ENCODE measurements at places on chromosomes 5 and 9.

GRCh38 chr5:53364061-53364460 lies 116.4 kb upstream of the FST start:
- DNase-seq: no peak

- DNase-seq: no peak
Measured at GRCh38 chr5:108257996-108258395, 123.9 kb downstream of the FBXL17 start.

DNA sequence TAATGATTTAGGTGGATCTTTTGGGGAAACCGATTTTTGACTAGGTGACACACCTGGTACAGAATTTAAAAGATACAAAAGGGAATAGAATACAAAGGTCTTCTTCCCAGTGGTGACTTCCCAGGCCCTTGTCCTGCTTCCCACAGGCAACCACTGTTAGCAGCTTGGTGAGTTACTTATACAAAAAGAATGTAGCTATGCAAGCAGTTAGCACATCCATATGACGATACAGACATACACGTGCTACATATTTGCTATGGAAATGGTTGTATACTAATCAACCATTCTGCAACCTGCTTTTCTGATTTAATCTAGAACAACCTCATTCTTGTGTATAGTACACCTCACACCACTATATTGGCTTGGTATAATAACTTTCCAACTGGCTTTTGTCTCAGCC lies 51.0 kb downstream of the OTULIN start:
- no peak for DNase-seq

GRCh38 chr5:113274836-113275414 lies 159.9 kb downstream of the TSSK1B start:
- DNase-seq: no peak

DNA sequence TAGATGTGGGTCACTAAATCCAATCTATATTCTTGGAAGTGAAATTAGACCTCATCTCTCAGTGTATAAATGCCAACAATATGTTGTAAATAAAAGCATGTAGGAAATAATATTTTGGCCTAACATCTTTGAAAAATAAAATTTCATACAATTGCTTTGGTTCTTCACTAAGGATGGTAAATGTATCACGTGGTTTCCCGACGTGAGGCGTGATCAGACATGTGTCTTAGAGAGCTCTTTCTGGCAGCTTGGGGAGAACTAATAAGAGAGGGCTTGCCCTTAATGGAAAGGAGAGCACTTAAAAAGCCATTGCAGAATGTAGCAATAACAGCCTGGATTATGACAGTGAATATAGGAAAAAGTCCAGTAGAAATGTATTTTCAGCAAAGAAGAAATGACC lies 602.6 kb downstream of the CDH12 start:
- no peak for DNase-seq

Measured in GM12878 (cell line).